ENCODE measurements at places on chromosomes 6 and 20.

GRCh38 chr20:35318502-35319157 is 26.4 kb upstream of the FAM83C start:
- no peak for DNase-seq

DNA sequence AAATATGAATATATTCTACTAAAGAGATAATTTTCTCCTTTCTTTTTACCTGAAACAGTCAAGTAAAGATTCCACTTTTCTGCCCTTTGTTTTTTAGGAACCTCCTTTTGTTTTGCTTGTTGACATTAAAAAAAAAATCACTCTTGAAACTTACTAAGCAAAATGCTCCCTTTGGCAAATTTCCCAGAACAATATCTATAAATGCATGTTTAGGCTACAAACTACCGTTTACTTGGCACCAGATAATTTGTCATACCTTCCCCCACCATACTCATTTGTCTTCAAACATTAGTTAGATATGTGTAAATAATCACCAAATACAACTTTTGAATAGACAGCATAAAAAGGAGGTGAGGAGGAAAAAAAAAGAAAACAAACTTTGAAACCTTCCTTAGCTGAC is 604.7 kb downstream of the RFPL4B start:
- no peak for DNase-seq

- no peak for DNase-seq
Measured at GRCh38 chr6:27043244-27043643, 204.3 kb upstream of the PRSS16 start.

- peak; percentile 83 for DNase-seq
Measured at GRCh38 chr6:169723200-169723909, 945 bp downstream of the PHF10 start.

- no peak for DNase-seq
Measured at GRCh38 chr6:5305968-5306626, 44.8 kb downstream of the FARS2 start.

GRCh38 chr6:14118446-14118845 is 874 bp downstream of the CD83 start:
- no peak for DNase-seq

GRCh38 chr20:45611054-45611453 is 18.5 kb upstream of the WFDC10A start:
- no peak for DNase-seq

GRCh38 chr6:18363746-18364145 is 23.4 kb upstream of the RNF144B start:
- no peak for DNase-seq

DNA sequence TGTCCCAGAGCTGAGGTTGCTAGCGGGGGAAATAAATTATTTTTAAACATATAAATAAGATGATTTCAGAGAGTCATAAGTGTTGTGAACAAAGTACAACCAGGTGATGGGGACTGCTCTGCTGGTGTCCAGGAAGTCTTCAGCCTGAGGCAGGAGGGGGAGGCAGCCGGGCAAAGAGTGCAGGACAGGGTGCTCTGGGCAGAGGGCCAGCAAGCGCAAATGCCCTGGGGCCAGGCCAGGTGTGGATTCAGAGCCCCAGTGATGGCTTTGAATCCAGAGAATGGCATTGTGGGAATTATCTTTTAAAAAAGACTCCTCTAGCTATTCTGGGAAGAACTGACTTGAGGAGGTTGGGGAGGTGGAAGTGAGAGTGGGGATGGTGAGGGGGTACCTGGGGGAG is 1.6 kb downstream of the CLPSL1 start:
- peak; percentile 26 for DNase-seq
